ENCODE measurements at places on chromosomes 3 and 15.

DNA sequence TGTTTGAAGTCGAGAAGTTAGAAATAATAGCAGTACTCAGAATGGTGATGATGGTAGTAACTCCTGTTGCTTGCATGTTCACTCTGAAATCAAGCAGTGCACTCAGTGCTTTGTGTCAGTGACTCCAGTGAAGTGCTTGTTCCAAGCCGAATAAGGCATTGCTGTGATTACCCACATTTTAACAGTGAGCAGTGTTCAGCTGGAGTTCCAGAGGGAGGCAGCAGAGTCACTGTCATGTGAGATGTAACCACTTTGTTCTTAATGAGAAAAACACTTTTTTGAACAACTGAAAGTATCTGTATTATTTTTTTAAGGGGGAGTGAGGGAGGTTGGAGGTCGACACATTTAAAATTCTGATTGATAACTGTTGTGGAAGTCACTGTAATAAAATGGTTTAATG, 3.7 kb downstream of the MDFIC2 start:
- peak; percentile 24 for DNase-seq

GRCh38 chr15:65986416-65986815, 117.1 kb downstream of the RAB11A start:
- DNase-seq = no peak

- DNase-seq = no peak
Measured at GRCh38 chr3:170178651-170179050, 2.9 kb downstream of the PHC3 start.

DNA sequence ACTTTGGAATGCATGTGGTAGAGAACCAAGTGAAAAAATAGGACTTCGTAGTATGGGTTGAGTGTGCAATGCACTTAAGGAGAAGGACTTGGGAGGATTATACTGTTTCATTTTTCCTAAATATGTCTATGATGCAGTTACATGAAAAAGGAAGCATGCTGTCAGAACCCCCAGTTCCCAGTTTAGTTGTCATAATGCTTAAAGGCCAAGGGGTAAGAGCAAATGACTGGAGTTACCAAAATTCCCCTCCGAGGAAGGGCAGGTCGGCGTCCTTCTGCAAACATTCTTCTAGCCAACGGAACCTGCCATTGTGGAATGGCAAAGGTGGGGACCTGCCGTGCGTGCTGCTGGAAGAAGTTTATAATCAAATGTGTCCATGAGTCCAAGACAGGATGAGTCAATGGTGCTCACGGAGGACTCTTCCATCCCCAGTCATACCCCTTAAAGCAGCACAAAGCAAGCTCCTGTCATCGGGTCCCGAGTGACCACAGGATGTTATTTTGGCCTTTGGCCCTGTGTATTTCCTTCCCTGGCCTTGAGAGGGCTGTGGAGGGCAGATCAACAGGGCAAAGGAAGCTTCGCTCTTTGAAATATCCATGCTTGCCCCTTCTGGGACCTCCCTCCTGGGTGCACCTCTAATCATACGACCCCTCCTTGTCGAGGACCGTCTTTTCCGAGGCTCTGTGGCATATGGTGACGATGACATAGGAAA, 93.2 kb downstream of the SLCO3A1 start:
- DNase-seq = no peak

DNA sequence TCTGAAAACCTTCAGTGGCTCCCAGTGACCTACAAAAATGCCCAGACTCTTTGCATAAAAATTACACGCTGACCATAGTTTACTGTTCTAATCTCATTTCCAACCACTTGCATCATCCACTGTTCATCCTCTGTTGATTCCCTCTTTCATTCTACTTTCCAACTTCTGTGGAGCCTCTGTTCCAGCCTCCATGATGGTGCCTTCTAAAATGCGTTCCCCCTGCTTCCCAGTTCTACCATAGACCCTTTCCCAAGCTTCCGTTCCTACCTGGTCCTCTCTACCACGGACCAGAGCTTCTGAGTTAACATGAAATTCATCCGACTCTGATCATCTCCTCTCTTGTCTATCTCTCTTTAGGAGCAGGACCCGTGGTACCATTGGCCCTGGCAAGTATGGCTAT, 127.0 kb downstream of the THSD4 start:
- DNase-seq = no peak

DNA sequence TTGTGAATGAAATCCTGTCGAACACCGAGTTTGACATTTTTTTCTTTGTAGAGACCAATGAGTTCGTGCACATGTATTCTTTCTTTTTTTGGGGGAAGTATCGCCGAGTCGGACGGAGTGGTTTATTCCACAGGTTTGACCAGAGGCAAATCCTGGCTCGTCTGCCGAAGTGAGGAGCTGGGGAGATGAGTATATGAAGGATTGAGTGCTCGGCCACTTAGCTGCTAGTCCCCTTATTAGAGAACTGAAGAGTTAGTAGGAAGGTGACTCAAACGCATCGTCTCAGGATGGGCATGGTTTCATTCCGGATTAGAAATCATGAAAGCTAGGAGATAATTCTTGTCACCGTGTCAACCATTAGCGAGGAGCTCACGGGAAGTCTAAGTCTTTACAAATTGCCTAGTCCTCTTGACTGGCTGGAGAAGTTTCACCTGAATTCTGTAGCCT, 154.7 kb upstream of the GOLIM4 start:
- no peak for DNase-seq

- peak; percentile 61 for DNase-seq
Measured at GRCh38 chr3:126419151-126419703, 24.5 kb downstream of the CFAP100 start.

DNA sequence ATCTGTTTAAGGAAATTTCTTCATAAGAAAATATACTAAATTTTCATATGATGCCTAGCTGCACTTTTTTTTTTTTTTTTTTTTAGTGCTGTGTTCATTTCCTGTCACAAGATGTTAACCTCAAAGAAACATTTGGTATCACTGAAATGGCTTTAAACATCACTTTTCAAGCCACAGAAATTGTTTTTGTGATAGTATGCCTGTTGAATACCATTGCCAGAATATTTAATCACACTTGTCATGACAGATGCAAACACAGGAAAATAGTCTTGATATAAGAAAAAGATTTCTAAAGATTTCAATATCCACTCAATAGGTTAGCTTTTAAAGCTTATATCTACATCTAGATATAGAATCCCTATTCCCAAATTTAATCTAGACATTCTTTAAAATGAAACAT, 608.5 kb upstream of the AGTR1 start:
- no peak for DNase-seq

DNA sequence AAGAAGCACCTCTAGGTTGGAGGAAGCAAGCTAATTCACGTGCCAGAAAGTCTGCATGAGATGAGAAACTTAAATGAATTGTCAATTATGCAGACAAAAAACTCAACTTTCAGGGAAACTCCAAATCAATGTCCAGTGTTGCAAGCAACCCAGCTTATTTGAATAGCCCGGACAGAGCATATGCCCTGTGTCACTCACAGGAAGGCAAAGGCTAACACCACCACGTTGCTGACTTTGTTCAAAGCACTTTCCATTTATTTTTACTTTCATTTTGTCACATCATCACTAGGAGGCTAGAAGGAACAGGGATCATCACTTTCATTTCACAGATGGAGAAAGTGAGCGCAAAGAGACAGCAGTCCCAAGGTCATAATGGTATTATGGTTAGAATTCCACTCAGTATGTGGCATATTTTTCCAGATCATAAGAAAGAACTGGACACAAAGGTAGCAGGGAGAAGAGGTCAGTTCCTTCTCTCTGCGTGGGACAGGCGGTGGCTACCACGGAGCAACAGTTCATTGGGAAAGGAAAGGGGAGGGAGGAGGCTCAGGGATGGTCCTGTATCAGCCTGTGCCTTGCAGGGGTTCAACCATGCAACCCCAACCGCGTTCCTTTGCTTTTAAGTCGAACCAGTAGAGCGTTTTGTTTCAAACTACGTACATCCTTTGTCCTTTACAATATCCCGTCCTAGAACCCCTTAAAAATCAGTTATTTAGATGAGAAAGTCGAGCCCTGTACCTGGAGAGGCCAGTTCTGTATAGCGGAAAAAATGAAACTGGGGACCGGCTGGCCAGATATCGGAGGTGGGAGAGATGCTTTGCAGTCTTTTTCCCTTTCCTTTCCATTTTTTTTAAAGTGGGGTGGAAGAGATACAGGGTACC, 1.1 kb downstream of the HEG1 start:
- no peak for DNase-seq

- DNase-seq = no peak
Measured at GRCh38 chr15:79617071-79617470, 184.9 kb downstream of the MINAR1 start.

- DNase-seq = no peak
Measured at GRCh38 chr3:8492744-8493511, 8.7 kb upstream of the LMCD1 start.
